Heart left ventricle (tissue), 16 donors: ENCODE measurements at places on chromosomes 3 and 15. TPM values are rescaled to one million over a fixed set of nuclear protein-coding genes. Genes with fewer than 3 reads are reported as not detected.

DNA sequence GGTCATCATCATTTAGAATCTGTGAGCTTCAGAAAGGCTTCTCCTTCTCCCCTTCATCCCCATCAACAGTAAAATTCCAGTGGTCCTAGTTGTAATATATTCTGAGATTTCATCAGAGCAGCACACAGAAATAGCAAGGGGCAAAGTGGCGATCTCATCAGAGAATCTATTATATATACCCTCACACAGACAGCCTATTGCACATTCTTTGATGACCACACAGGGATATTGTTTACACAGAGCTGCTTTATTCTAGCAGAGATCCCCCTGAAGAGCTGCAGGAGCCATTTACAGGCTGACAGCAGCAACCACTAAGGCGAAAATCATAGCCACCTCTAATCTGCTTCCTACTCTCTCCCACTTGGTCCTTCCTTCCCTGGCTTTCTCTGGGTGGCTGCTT is 42.0 kb upstream of the CRBN start:
- no peaks in the 10 kb centered on the region for H3K4me1 ChIP-seq
- no peak for DNase-seq
- H3K4me3 ChIP-seq, result no peak overlapping the region
- H3K27me3 ChIP-seq, result peaks cover 6% of the 10 kb centered on the region
- no peaks in the 10 kb centered on the region for H3K36me3 ChIP-seq

DNA sequence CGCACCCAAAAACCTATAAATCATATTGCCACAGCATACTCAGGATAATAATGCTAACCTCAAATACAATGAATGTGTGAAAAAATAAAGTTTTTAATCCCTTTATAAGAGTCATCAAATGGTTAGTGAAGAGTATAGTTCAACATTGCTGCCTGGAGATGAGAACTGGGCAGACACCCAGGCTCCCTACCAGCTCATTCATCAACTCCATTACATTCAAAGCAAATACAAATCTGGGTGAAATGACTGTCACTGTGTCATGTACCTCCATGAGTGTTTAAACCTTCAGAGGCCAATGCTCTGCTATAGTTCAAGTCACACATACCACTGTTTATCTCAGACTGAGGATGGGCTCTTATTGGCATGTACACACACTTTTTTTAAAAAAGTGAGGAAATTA is 167.2 kb upstream of the KCNMB2 start:
- H3K27me3 ChIP-seq, result no peaks in the 10 kb centered on the region
- DNase-seq, result no peak
- no peaks in the 10 kb centered on the region for H3K36me3 ChIP-seq
- no peak overlapping the region for H3K4me3 ChIP-seq

GRCh38 chr3:122975163-122975923 is 52.2 kb downstream of the SEMA5B start:
- DNase-seq, result peak; percentile 45
- peak overlapping the region; percentile 91 for H3K27ac ChIP-seq
- no peaks in the 10 kb centered on the region for H3K27me3 ChIP-seq
- H3K4me1 ChIP-seq, result peaks cover 20% of the 10 kb centered on the region

DNA sequence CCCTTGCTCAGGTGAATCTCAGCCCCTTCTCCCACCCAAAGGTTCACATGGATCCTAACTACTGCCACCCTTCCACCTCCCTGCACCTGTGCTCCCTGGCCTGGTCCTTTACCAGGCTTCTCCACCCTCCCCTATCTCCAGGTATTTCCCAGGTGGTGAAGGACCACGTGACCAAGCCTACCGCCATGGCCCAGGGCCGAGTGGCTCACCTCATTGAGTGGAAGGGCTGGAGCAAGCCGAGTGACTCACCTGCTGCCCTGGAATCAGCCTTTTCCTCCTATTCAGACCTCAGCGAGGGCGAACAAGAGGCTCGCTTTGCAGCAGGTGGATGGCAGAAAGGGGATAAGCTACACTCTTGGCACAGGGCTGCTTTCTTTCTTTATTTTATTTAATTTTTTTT is 4.5 kb downstream of the FAM131A start:
- no peak overlapping the region for H3K4me3 ChIP-seq
- no peak overlapping the region for H3K27ac ChIP-seq
- H3K4me1 ChIP-seq, result peaks cover 11% of the 10 kb centered on the region
- no peak for DNase-seq
- no peaks in the 10 kb centered on the region for H3K27me3 ChIP-seq

- peaks cover 65% of the 10 kb centered on the region for H3K36me3 ChIP-seq
- H3K27me3 ChIP-seq, result no peaks in the 10 kb centered on the region
- peak overlapping the region; percentile 62 for H3K27ac ChIP-seq
Measured at GRCh38 chr3:138398791-138399575, 35.4 kb upstream of the ESYT3 start.

- H3K4me1 ChIP-seq, result no peaks in the 10 kb centered on the region
- H3K27ac ChIP-seq, result no peak overlapping the region
- DNase-seq, result no peak
- H3K36me3 ChIP-seq, result no peaks in the 10 kb centered on the region
- H3K4me3 ChIP-seq, result no peak overlapping the region
Measured at GRCh38 chr3:171535133-171535532, 74.9 kb upstream of the TNIK start.

DNA sequence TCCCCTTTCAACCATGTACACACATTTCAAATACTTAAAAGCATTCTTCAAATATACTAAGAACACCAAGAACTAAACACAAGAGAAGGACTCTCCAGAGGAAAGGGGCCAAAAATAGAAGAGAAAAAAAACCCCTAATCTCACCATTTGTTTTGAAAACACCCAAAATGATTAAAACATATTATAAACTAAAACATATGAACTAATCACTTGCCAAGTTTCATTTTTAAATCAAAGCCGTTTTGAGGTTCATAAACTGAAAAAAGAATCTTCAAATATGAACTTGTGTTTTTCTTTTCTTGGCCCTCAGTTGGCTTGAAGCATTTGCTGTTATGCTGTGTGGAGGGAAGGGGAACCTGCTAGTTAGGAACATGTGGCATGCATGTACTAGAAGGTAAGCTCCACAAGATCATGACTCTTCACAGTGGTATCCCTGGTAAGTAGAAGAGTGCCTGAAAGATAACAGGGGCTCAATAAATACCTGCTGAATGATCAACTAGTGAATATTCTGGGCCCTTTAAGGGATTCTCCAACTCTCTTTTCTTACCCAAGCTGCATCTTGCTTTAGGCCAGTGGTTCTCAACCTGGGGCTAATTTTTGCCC is 224.5 kb downstream of the TIGIT start:
- H3K27me3 ChIP-seq, result no peaks in the 10 kb centered on the region
- H3K36me3 ChIP-seq, result no peaks in the 10 kb centered on the region
- no peak for DNase-seq
- H3K4me3 ChIP-seq, result no peak overlapping the region

- H3K36me3 ChIP-seq, result peaks cover 79% of the 10 kb centered on the region
- H3K27me3 ChIP-seq, result no peaks in the 10 kb centered on the region
- H3K27ac ChIP-seq, result peak overlapping the region; percentile 55
- no peak for DNase-seq
- no peaks in the 10 kb centered on the region for H3K4me1 ChIP-seq
- no peak overlapping the region for H3K4me3 ChIP-seq
Measured at GRCh38 chr3:149010504-149010951, 19.2 kb downstream of the GYG1 start.

DNA sequence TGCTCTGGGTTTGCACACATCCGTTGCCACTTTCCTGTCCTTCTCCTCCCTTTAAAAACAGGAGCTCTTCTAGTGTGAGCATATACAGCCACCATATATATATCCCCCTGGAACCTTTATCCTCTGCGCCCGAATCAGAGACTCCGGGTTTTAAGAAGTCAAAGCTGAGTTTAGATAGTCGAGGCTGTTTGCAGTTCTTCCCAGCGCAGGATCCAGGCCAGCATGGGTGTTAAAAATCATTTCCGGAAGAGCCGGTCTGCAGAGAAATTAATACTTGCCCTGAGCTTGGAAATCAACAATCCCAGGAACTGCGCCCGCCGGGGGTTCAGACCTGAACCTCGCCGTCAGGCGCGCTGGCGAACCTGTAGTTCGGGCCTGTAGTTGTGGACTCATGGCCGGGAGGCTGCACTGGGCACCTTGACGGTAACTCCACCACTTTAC is 2.3 kb downstream of the SHOX2 start:
- H3K27ac ChIP-seq, result no peak overlapping the region
- H3K4me3 ChIP-seq, result peak overlapping the region; percentile 52
- peaks cover 93% of the 10 kb centered on the region for H3K27me3 ChIP-seq
- no peaks in the 10 kb centered on the region for H3K36me3 ChIP-seq

- no peaks in the 10 kb centered on the region for H3K27me3 ChIP-seq
- no peak overlapping the region for H3K27ac ChIP-seq
- no peaks in the 10 kb centered on the region for H3K36me3 ChIP-seq
- no peak for DNase-seq
- no peak overlapping the region for H3K4me3 ChIP-seq
Measured at GRCh38 chr3:185460719-185461350, 38.0 kb downstream of the TMEM41A start.

DNA sequence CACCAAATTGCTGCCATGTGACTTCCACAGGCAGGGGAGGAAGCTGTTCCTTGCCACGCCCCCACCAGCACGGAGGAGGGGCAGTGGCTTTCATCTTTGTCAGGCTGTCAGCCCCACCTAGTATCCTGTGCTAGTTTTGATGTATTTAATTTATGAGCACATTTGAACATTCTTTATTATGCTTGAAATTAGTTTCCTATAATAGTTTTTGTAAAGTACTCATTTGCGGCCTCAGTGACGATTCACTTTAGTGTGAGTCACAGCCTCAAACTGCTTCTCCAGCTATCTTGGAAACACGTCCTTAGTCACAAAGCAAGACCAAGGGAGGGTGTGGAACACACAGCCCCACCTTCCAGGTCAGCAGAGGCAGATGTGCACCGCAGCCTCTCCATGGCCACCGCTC is 239.9 kb upstream of the ATP10A start:
- H3K27ac ChIP-seq, result no peak overlapping the region
- DNase-seq, result no peak
- no peaks in the 10 kb centered on the region for H3K4me1 ChIP-seq
- H3K4me3 ChIP-seq, result no peak overlapping the region

DNA sequence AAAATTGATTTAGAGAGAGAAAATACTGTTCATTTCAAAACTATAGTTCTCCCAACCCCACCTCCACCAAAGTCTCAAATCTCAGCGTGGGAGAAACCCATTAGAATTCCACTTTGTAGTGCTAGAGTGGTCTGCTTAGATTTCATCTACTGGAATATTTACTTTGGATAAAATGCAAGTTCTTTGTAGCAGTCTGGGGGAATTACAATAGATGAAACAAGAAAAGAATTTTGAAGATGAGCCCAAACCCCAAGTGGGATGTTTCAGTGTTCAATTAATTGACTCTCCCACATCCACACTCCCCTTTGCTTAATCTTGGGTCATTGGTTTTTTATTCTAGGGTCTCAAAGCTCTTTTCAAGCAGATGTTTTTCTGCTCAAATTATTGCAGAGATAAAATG is 97.8 kb downstream of the RPL22L1 start:
- H3K4me1 ChIP-seq, result no peaks in the 10 kb centered on the region
- H3K4me3 ChIP-seq, result no peak overlapping the region
- no peaks in the 10 kb centered on the region for H3K27me3 ChIP-seq
- H3K36me3 ChIP-seq, result no peaks in the 10 kb centered on the region
- no peak overlapping the region for H3K27ac ChIP-seq
- DNase-seq, result no peak

DNA sequence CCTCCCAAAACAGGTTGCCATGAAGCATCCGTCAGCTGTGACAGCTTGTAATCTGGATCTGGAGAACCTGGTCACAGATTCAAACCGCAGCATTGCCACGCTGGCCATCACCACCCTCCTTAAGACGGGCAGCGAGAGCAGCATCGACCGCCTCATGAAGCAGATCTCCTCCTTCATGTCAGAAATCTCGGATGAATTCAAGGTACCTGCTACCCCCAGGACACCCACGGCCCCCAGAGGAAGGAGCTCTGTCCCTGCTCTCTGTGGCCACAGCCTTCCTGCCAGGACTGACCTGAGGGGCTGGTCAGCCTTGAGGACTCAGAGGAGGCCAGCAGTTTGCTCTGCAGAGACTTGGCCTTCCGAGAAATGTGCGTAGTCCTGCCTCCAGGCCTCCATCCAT is 11.2 kb downstream of the COPG1 start:
- H3K4me3 ChIP-seq, result no peak overlapping the region
- DNase-seq, result no peak
- no peaks in the 10 kb centered on the region for H3K27me3 ChIP-seq
- peaks cover 13% of the 10 kb centered on the region for H3K4me1 ChIP-seq

DNA sequence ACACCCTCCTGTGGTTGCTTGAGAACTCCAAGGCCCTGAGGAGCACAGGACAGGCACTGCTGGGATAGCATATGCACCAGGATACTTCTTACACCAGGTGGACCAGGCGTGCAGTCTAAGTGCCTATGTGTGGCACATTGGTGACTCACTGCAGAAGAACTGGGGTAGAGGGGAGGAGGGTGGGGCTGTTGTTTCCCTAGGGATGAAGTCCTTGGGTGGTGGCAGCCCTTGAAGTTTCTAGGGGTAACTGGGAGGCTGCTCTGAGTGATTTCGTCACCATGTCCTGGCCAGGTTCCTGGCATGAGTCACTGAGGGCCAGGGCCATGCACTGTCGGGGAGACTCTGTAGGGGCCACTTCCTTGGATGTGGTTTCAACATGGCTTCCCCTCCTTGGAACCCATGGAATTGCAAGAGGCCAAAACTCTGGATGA is 15.9 kb downstream of the MYZAP start:
- DNase-seq, result peak; percentile 90
- H3K27ac ChIP-seq, result peak overlapping the region; percentile 69
- H3K36me3 ChIP-seq, result peaks cover 23% of the 10 kb centered on the region
- H3K4me3 ChIP-seq, result no peak overlapping the region
- peaks cover 28% of the 10 kb centered on the region for H3K4me1 ChIP-seq

DNA sequence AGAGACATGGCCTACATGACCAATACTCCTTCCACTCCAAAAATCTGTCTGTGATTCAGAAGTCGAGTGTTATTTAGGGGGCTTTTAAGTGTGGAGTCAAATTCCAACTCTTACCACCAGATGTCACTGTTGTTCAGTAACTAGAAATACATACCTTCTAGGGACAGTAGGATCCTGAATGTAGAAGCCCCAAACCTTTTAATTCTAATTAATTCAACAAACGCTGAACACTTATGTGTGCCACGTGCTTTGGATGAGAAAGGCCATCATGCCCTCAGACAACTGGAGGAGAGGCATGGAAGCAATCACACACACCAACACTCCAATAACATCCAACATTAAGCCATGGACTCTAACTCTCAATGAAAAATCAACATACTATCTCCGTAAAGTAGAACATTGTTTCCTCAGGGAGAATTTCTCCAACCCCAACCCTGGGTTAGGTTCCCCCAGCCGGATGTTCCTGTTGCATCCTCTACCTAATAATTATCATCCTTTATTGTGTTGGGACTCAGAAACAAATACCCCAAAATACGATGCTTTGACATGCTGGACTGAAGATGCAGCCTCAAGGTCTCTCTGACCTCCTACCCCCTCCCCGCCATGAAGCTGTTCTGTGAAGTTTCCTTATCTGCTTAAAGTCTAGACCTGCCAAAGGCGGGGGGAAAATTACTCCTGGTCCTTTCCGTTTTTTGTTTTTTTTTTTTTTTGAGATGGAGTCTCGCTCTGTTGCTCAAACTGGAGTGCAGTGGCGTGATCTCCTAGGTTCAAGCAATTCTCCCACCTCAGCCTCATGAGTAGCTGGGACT is 8.0 kb upstream of the CCDC13 start:
- H3K4me1 ChIP-seq, result peaks cover 5% of the 10 kb centered on the region
- H3K27ac ChIP-seq, result no peak overlapping the region
- H3K4me3 ChIP-seq, result no peak overlapping the region
- H3K27me3 ChIP-seq, result no peaks in the 10 kb centered on the region

GRCh38 chr15:48486228-48486627 is 155.0 kb downstream of the DUT start:
- H3K27ac ChIP-seq, result no peak overlapping the region
- no peak for DNase-seq
- no peaks in the 10 kb centered on the region for H3K27me3 ChIP-seq
- peaks cover 46% of the 10 kb centered on the region for H3K36me3 ChIP-seq
- no peaks in the 10 kb centered on the region for H3K4me1 ChIP-seq
- no peak overlapping the region for H3K4me3 ChIP-seq

The WWTR1 gene
- total RNA-seq, result 60.4 TPM

The CCDC191 gene
- 0.60 TPM for total RNA-seq

The DZIP1L gene
- 3.0 TPM for total RNA-seq

The ROBO1 gene
- 8.5 TPM for total RNA-seq

The DPPA2 gene
- not detected for total RNA-seq
